ENCODE measurements at places on chromosomes 3 and 15.

GRCh38 chr15:85743392-85744055 lies 51.2 kb downstream of the KLHL25 start:
- no peak for DNase-seq

- no peak for DNase-seq
Measured at GRCh38 chr3:151015767-151016477, 43.4 kb upstream of the CLRN1 start.

- DNase-seq: no peak
Measured at GRCh38 chr3:126018995-126019394, 50.0 kb downstream of the ROPN1B start.

DNA sequence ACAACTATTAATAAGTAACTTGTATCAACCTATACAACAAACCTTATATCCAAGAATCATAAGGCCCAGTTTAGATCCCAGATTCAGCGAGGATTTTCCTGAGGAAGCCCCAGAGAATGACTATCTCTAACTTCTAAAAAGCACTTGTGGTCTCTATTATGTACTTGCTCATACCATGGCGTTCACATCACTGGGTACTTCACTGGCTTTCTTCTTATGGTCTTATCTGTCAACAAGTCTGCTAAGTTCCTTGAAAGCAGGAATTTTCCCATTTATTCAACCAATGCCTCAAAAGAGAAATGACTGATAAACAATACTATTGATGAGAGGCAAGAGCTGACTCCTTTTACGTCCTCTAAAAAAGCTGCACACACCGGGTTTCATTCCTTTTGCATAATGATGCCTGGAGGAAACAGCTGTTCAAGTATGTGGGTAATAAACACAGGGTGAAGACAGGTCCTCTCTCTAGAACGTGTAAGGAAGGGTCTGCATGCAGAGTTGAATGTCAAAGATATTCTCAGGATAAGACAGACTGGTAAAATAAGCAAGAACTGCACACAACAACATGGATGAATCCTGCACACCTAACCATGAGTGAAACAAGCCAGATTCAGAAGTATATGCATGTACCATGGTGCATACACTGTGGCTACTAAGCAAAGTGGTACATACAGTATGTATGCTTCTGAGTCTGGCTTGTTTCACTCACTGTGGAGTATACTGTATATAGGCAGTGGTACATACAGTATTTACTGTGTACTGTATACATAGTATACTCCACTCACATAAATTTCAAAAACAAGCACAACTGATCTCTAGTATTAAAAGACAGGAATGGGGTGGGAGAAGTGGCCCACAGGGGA lies 408.7 kb downstream of the SHQ1 start:
- no peak for DNase-seq

DNA sequence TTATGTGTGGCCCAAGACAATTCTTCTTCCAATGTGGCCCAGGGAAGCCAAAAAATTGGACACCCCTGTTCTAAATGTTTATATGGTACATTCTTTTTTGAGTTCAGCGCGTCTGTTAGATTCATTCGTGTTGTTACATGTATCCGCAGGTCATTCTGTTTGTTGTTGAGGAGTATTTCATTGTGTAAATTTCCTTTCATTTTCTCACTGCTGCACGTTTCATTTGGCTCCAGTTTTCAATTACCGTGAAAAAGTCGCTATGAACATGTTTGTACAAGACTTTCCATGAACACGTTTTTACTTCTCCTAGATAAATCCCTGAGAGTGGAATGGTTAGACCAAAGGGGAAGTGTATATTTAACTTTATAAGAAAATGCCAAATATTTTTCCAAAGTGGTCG lies 7.5 kb upstream of the OPA1 start:
- no peak for DNase-seq

All from CD4-positive, alpha-beta T cell treated with Interferon alpha-2 for 1 hour (primary cell).